Stimulated activated naive CD4-positive, alpha-beta T cell (primary cell): ENCODE measurements at places on chromosomes 7 and 10.

DNA sequence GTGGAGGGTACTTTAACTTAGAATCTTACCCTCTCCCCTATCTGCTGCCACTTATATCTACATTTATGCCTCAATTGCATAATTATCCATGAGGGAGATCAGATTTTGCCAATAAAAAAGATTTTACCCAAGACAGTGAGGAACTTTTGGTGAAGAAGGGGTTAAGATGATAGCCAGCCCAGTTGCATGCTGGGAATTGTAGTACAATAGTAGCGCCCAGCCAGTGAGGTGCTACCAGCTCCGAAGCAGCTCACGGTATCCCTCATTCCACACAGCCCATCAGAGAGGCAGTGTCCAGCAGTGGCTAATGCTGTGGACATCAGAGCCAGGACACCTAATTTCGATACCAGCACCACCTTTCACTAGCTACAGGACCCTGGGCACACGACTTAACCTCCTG, 5.9 kb upstream of the LGI1 start:
- DNase-seq = no peak

DNA sequence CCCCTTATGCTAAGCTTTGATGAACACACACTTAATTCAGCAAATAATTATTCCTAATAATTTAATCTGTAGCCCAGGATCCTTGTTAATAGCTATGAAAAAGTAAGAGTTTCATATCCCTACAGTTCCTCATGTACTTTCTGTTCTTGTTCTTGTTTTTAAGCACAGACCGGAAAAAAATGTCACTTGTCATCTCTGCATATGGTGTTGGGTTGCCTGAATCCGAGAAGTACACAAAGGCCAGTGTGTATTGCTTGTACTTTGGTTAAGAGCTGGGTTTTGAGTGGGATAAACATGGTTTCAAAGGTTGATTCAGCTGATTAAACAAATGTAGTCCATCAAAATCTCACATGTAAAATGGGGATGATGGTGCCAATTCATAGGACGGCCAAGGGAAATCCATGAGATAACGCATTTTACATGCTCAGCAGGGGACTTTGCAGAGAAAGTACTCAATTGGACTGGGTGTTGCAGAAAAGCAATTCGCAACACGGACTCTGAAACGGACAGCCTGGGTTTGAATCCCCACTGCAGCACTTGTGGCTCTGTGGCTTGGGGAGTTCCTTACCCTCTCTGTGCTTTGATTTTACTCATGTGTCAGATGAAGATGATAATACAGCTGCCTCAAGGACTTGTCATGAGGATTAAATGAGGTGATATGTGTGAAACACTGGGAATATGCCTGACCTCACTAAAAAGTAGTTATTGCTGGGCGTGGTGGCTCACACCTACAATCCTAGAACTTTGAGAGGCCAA, 71.7 kb downstream of the MAP3K8 start:
- no peak for DNase-seq

DNA sequence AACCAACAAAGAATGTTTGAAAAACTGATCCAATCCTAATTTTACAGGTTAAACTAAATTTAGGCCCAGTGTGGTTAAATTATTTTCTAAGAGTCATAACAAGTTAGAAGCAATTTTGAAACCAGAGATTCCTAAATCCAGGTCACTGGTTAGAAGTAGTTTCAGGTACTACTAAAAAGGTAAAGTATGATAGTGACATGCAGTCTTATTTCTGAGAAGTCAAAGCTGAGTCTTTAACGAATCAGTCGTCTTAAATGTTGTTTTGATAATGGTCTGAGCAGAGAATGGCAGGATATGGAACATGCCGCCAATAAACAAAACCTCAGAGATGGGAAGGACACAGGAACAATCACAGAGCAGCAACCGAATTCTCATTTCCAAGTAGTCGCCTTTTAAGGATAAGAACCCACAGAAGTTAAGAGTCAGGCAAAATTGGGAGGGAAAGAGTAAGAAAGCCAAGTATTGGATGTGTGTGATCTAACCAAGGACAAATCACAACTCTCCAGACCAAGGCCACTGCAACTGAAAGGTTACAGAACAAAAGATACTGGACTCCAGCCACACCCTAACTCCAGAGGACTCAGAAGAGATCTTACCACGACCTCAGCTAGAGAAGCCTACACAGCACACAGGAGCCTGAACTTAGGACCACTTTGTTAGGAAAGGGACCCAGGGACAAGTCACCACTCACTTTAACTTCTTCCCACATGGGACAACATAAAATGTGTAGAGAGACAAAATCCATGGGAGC, 19.7 kb downstream of the TMEM243 start:
- DNase-seq = no peak

- no peak for DNase-seq
These were observed 3.0 kb downstream of the RET start for GRCh38 chr10:43079856-43080255.

GRCh38 chr7:158827411-158828132, 1.7 kb downstream of the ESYT2 start:
- peak; percentile 21 for DNase-seq

DNA sequence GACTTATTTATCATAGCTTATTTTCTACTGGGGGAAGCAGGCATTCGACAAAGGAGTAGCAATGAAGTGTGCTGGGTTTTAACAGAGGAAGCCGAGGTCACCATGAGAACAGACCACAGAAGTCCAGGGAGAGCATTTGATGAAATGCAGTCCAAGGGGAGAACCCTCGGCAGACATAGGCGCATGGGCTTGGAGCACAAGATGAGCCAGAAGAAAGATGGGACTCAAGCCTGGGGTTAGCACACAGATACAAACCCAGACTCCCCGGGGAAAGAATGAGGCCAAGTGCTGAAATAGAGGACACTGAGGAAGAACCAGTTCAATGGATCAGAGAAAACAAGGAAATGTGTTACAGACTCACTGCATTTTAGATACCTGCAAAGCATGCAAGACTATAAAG, 209.5 kb downstream of the FAM107B start:
- DNase-seq = no peak

DNA sequence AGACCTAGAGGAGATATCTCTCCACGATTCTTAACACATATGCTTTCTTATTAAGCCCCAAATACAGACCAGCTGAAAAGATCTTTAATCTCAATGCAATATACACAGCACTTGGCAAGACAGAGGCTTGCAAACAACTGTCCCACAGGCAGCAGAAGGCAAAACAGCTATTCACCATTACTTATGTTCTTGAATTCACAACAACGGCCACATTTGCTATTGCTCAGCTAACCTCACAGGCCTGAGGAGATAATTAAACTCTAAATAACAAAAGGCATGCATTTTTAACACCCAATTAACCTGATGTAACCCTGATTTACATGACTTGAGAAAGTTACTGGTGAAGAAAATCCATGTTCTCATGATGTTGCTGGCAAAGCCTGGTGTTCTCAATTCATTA, 216.4 kb downstream of the CRPPA start:
- no peak for DNase-seq

- no peak for DNase-seq
These were observed 124.2 kb upstream of the PDLIM1 start for GRCh38 chr10:95414844-95415485.

- DNase-seq = no peak
These were observed 2.3 kb upstream of the TUBAL3 start for GRCh38 chr10:5406918-5407317.

- DNase-seq = no peak
These were observed 385 bp downstream of the IGF2BP3 start for GRCh38 chr7:23469961-23470250.

DNA sequence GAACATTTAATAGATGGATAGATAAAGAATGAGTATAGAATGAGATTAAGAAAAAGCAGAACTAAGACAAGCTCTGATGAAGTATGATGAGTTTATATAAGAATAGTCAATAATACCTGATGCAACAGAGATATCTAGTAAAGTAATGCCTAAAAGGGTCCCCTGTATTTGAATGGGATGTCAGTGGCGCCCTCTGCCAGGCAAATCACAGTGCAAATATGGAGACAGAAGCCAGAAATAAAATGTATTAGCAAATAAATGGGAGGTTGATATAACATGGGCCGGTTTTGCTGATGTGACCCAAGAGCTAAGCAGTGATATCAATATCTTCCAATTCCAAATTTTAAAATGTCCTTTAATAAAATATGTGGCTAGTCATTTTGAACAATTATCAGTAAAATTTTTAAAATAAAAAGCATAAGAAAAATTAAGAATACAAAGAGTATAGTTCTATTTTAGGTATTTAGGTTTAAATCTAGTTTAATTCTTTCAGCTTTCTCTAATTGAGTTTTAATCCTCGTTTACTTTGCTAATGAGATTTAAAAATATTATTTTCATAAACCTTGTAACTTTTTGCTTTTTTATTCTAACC, 62.6 kb downstream of the ADK start:
- DNase-seq = peak; percentile 39

- DNase-seq = no peak
These were observed 49.9 kb downstream of the BLVRA start for GRCh38 chr7:43808410-43808809.

DNA sequence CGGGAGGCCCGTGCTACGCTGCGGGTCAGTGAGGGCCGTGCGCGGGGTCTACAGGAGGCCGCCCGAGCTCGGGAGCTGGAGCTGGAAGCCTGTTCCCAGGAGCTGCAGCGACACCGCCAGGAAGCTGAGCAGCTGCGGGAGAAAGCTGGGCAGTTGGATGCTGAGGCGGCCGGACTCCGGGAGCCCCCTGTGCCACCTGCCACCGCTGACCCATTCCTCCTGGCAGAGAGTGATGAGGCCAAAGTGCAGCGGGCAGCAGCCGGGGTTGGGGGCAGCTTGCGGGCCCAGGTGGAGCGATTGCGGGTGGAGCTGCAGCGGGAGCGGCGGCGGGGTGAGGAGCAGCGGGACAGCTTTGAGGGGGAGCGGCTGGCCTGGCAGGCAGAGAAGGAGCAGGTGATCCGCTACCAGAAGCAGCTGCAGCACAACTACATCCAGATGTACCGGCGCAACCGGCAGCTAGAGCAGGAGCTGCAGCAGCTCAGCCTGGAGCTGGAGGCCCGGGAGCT, 7.0 kb downstream of the LZTS2 start:
- no peak for DNase-seq

DNA sequence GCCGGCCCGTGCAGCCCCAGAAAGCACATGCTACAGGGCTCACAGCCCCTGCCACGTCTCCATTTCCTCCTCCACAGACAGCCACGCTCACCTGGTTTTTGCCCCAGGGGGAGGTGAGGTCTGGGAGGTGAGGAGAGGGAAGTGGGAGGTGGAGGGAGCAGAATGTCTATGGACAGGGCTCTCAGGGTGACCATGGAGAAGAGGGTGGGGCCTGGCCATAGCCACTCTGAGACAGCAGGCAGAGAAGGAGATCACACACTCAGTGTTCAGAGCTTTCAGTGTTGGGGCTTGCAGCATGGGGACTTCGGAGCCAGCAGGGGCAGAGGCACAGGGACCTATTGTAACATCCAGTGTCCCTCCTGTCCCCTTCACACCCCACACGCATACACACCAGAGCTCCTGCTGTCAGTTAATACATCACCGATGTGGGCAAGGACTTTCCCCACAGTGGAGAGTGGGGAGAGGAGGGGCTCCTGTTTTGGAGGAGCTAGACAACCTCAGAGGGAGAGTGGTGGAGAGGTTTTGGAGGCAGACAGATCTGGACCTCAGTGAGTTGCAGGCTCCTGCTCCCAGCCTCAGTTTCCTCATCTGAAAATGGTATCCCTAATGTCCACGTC, 14.4 kb downstream of the WDFY4 start:
- no peak for DNase-seq

DNA sequence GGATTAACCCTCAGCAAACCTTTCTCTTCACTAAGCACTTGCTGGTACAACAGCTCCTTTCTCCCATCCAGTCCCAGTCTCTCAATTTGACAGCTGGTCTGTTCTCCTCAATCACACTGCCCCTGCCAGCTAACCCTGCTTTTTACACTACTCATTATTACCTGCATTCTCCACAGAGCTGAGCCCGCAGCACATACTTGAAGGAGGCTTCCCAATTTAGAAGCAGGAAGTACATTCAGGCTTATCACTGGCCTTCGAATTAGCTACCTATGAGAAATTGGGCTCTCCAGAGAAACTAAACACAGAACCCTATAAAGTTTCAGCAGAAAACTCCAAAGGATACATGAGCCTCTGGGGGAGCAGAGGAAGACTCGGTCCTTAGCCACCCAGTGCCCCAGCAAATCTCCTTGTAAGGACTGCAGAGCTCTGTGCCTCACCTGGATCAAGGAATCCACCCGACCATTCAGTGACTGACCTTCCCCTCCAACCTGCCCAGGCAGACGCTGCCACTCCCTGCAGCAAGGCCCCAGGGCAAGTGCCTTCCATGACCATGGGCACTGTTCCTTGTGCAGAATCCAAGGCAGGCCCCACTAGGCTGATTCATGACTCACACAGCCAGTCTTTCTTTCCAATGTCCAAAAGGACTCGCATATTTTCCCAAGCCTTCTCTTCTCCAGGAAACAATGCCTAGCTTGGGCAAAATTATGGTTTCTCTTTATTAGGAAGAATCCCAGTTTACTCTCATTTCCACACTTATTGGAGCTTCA, 68.0 kb downstream of the VOPP1 start:
- DNase-seq = no peak

GRCh38 chr10:102565793-102566192, 62.0 kb downstream of the SUFU start:
- no peak for DNase-seq
